ENCODE measurements at places on chromosomes 12 and 14.
A peak's percentile ranks its signal among the peaks of the same experiment; 100 is the strongest.

- peak; percentile 91 for DNase-seq
Observed at GRCh38 chr12:1117970-1118563, 127.0 kb downstream of the ERC1 start.

DNA sequence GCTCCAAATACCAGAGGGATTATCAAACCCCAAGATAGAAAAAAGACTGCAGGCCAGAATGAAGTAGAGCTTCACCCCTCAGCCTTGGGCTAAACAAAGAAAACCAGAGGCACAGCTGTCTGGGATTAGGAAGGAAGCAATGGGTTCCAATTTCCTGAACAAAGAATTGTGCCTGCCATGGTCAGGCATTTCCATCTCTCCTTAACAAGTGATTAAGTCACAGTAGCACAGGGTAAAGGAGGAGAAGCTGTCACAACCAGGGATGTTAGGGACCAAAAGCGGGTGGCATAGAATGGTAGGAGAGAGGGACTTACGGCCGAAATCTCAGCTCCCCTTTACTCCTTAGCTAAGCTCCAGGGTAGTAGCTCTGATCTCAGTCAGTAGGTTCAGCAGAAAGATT, 33.9 kb downstream of the SPTLC2 start:
- no peak for DNase-seq

DNA sequence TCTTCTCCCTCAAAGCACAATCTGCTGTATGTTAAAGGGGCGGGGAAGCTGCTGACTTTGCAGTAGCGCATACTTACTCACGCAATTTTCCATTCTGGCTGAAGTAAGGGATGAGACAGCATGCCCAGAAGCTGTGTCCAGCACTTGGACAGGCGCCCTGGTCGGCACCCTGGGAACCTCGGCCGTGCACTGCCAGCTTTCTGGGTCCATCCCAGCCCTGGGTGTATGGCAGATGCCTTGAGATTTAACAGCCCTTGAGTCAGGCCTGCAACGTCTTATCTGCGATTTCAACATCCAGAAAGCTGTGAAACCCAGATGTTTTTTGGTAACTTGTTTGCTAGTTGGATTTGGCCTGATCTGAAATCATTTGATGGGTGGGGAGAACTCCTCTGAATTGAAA, 16.1 kb downstream of the EML1 start:
- DNase-seq: no peak

GRCh38 chr14:23021434-23021833, 11.5 kb upstream of the C14orf93 start:
- DNase-seq: no peak

DNA sequence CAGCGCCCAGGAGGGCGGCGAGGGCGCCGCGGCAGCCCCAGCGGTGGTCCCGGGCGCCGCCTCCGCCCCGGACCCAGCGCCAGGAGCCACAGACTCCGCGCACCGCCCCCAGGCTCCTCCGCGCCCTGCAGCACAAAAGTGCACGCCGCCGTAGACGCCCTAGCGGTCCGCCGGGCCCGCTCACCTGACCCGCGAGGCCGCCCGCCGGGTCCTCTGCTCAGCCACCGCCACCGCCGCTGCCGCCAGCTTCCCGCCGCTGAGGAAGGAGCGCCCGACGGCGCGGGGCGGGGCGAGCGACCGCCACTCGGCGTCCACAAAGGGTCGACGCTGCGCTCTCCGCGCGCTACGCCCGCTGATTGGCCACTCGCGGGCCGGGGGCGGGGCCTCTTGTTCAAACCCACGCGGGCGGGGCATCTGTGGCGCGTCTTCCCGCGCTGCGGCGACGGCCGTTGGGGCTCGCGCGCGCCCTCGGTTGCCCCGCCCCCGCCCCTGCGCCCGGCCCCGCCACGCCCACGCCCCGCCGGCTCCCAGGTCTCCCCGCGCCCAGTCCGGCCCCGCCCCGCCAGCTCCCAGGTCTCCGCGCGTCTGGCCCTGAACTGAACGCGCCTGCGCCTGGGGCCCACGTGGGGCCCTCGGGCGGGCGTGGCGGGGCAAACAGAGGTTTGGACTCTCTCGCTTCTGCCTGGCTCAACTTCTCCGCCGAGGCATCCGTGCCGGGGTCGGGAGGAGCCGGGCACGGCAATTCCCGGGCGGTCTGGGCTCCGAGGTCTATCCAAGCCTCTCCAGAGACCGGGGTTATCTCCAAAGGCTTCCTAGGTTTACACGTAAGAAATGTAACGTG, at the start of gene CDCA4:
Gene CDCA4 (minus strand): TSS at position 269 of the 841 bp plus-strand sequence. CDS start 9,154 bp downstream, outside the sequence.
- peak; percentile 96 for DNase-seq

DNA sequence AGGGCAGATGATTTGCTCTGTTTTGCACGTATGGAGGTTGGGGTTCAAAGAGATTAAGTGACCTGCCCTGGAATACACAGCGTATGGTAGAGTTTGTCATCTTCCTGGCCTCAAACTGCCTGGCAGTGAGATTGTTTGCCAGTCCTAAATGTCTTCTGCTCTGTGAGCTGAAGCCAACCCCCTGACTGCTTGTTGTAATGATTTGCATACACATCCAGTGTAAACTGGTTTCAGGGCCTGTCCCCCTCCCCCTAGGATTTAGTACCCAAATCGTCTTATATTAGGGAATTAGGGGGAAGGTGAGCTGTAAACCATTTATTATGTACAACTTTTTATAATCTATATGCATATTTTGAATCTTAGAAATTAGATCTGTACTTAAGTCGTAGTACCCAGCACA, 38.4 kb downstream of the AKAP3 start:
- DNase-seq: no peak

DNA sequence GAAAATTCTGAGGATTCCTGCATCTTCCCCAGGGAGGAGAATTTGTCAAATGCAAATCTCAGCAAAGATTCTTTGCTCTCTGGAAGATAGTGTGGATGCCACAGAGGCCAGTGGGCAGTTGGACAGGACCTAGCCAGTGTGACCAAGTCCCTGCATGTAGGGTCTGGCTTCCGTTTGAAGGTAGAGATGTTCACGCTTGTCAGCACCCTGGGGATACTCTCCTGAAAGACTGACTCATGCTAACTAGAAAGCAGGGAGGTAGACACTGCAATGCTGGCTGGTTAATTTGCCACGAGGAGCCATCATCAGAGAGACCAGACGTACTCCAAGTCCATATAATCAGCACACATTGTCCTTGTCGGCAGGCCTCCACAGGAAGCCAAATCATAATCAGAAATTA, 130.1 kb downstream of the SAMD4A start:
- DNase-seq: no peak

GRCh38 chr12:55642267-55642666, 5.6 kb downstream of the OR10P1 start:
- DNase-seq: peak; percentile 63

- DNase-seq: no peak
Observed at GRCh38 chr12:130266751-130267150, 70.9 kb upstream of the PIWIL1 start.

DNA sequence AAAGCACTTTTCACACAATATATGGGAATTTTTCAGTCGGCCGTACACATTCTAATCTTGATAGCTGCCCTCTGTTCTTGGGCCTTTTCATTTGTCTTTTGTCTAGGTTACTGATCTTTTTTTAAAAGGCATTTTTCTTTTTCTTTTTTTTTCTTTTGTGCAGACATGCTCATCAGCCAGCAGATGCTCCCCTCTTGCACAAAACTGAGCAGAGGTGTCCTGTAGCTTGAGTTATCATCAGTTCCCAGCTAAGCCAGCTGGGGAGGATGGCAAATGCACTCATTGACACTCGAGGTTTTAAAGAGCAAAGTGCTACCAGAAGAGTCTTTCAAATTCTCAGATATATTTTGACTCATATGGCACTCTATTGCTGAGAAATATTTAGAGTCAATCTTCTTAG, 913.9 kb upstream of the SEL1L start:
- DNase-seq: no peak

DNA sequence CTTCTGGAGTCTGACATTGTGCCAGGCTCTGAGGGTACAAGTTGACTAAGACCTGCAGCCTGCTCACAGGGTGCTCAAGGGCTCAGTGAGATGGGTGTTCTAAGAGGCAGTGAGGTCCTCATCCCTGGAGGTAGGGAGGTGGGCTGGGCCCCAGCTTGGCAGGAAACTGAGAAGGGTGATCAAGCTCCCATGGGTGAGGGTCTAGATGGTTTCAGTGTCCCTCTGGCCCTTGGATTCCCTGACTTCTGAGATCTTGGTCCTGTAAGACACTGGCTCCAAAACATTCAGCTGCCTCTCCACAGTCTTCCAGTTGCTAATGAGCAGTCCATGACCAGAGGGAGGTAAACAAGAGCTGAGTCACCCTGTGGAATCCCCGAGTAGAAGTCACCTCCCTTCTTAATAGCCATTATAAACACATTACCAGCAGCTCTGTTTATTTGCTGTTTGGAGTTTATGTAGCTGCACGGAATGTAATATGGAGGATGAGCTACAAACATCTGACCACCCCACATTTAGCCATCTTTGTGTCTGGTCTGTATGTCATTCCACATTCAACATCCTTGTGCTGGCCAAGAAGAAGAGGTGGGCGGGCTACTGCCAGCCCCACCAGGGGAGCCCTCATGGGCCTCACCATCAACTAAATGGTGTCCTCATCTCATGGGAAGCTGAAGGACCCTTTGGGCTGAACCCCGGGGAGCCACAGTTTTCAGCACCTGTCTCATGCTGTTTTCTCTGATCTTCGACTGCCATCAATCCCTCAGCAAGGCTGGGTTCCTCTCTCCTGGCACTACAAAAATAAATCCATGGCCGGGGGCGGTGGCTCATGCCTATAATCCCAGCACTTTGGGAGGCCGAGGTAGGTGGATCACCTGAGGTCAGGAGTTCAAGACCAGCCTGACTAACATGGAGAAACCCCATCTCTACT, 37.2 kb upstream of the BDKRB2 start:
- no peak for DNase-seq

DNA sequence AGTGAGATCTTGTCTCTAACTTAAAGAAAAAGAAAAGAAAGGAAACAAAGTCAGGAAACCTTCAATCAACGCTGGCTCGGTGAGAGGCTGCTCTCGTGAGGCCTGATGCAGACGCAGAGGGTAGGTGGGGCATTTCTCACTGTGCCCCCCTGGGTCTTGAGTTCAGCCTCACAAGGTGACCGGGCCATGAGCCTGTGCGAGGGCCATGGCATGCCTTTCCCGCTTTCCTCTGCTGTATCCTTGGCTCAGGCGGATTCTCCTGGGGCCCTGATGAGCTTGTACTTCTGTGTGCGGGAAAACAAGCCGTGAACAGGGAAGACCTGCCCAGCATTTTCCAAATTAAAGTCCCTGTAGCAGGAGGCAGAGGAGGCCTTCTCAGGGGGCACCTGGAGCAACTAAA, 20.2 kb downstream of the ADGRD1 start:
- DNase-seq: no peak

GRCh38 chr14:67133595-67134441, 55.4 kb upstream of the GARIN2 start:
- DNase-seq: no peak

GRCh38 chr12:19819231-19819630, 379.9 kb downstream of the AEBP2 start:
- DNase-seq: no peak

- DNase-seq: no peak
Observed at GRCh38 chr14:38900887-38901286, 202.1 kb downstream of the SEC23A start.

- DNase-seq: no peak
Observed at GRCh38 chr14:25350021-25350420, 300.1 kb upstream of the STXBP6 start.

- no peak for DNase-seq
Observed at GRCh38 chr12:88325076-88325815, 183.1 kb downstream of the TMTC3 start.

- DNase-seq: no peak
Observed at GRCh38 chr12:23423097-23423687, 526.3 kb downstream of the SOX5 start.

DNA sequence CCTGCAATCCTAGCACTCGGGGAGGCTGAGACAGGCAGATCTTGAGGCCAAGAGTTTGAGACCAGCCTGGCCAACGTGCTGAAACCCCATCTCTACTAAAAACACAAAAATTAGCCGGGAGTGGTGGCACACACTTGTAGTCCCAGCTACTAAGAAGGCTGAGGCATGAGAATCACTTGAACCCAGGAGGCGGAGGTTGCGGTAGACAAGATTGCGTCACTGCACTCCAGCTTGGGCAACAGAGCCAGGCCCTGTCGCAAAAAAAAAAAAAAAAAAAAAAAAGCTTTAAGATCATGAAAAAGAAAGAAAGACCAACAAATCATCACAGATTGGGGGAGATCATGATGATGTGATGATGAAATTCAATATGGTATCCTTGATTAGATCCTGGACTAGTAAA, 30.6 kb downstream of the WDR89 start:
- no peak for DNase-seq

DNA sequence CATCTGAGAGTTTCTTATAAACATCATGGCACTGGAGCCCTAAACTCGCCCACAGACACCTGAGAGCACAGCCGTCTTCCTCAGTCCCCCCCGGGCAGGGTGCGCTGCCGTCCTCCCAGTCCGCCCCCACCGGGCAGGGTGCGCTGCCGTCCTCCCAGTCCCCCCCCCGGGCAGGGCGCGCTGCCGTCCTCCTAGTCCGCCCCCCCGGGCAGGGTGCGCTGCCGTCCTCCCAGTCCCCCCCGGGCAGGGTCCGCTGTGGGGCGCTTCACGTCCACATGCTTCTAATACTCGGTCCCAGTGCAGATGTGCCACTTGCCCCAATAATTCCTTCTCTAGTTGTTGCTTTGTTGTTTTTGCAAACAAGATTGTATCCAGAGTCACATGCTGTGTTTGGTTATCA, 6.9 kb upstream of the ADSS1 start:
- no peak for DNase-seq

GRCh38 chr12:48813465-48814261, 4.6 kb upstream of the CACNB3 start:
- no peak for DNase-seq

GRCh38 chr14:76473481-76474263, 97.7 kb downstream of the ESRRB start:
- peak; percentile 63 for DNase-seq

DNA sequence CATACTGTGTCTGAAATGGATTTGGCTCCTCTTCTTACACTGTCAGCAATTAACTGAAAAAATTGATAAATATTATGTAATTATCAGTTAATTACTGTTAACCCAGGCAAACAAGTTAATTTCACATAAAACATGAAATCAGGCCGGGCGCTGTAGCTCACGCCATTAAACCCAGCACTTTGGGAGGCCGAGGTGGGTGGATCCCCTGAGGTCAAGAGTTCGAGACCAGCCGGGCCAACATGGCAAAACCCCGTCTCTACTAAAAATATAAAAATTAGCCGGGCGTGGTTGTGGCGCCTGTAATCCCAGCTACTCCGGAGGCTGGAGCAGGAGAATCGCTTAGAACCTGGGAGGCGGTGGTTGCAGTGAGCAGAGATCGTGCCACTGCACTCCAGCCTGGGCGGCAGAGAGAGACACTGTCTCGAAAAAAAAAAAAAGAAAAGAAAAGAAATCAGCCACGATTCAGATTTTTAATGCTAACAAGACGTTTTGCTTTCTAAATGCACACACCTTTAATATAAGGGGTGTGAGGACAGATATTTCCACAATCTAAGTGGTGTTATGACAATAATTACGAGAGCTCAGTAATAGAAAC, 473 bp upstream of the TMEM19 start:
- DNase-seq: no peak

DNA sequence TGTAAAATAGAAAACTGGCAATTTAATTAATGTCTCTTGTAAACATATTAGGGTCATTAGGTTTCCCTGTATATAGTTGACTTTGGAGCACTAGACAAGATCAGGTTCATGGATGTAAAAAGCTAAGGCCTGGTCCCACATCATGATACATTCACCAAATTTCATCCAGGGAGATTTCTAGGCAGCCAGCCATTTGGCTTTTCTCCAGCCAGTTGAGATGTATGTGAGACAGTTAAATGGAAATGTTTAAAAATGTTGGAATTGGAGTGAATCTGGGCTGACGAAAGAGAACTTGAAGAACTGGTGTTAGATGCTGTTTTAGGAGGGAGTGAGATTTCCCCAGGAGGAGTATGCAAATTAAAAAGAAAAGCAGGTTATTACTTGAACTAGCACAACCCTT, 41.8 kb upstream of the CLEC14A start:
- DNase-seq: no peak
